ENCODE measurements at places on chromosomes 16 and 17.
A peak's percentile ranks its signal among the peaks of the same experiment; 100 is the strongest.

GRCh38 chr16:72099377-72099818 lies 5.8 kb downstream of the DHX38 start:
- DNase-seq, result no peak

DNA sequence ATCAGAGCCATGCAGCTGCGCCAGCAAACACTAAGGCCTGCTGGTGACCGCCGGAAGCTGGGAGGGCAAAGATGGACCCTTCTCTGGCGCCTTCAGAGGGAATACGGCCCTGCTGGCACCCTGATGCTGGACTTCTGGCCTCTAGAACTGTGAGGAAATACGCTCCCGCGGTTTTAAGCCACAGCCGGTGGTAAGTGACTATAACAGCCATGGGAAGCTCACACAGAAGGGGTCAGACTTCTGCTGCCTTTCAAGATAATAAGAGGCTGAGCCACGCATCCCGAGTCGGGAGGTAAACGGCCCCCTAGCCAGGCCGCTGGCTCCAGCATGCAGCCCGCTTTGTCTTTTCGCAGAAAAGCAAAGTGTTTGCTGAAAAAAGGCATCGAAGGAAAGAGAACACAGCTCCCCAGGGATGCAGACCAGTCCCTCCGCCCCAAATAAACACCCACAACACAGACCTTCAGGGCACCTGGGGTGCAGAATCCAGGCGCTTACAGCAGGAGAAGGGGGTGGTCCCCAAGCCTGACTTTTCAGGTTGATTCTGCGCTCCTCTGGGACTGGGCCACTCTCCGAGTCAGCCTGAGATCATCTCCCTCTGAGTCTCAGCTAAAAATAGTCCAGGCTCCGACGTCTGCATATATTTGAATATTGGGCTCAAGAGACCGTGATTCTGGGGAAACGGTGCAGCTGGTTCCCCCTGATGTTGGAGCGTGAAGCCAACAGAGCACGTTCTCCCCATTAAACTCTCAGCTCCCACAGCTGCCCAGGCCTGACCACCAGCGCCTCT lies 89.7 kb downstream of the MGAT5B start:
- DNase-seq, result no peak

DNA sequence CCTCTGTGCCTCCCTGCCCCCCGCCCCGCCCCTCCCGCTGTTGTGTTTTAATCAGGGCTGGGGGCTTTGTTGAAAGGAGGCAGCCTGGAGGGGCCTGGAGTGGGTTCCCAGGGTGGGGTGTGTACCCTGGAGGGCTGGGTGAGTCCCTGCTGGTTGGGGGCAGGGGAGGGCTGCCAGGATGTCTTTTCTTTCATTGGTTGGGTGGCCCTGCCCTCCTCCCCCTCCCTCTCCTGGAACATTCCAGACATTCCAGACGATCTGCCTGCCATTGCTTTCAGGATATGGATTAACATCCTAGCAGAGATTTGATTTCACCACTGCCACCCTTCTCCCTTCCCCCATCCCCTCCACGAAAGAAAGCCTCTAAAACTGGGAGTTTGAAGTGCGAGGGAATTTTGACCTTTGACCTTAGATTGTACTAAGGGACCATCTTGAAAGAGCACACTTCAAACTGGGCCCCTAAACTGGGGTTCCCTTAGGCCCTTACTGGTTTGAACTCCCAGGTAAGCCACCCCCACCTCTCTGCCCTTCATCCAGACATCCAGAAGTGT lies 25.3 kb downstream of the IGF2BP1 start:
- no peak for DNase-seq

DNA sequence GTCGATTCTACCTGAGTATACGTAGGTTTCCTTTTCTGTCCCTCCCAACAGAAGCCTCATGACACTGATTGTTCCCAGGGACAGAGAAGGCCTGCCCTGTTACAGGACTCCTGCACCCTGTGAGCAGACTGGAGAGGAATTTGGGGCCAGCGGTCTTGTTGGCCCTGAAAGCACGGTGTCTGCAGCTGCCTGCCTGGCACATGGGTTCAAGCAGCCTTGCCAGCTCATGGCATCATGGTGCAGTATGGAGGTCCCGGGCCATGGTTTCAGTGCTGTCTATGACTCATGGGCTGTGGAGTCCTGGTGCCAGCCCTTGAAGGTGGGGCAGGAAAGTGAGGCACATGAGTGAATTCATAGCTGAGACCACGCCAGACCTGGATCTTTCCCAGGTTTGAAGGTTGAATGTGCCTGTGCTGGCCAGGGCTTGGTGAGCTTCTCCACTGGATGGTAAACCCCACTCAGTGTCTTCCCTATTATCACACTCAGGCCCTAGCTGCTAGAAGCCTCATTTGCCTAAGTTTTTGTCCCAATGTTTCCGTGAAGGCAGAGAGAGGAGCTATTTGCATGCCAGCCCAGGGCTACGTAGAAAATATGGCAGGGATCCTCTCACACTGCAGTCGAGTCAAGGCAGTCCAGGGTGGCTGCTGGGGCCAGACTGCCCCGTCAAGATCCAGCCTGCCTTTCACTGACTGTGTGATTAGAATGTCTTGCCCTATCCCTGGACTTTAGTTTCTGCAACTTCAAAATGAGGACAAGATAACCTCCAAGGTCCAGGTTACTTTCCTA lies 277.2 kb upstream of the CCL2 start:
- no peak for DNase-seq

DNA sequence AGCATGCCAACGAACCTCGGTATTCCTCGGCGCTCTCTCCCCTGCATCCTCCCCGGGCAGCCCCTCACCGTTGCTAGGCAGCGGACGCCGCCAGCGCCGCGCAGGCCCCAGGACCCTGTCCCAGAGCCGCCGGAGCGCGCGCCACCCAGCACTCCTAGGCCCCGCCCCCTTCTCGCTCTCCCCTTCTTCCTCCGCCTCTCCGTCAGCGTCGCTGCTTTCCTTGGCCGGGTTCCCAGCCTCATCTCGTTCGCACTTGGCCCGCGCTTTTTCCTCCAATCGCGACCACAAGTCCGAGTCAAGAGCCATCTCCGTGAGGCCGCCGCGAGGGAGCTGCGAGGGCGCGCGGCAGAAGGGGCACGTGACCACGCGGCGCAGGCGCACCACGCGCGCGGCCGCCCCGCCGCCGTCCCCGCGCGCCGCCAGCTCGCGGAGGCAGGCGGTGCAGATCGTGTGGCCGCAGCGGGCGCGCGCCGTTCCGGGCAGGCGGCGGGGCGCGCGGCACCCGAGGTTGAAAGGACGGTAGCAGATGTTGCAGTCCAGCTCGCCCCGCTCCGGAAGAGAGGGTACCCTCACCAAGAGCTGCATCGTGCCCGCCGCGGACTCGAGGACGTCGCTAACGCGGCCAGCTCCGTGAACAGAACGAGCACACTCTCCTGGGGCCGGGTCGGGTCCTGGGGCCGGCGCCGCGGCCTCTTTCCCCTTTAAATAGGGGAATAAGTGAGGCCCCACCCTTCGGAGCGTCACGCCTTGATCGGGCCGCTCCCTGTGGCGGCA lies at the start of gene RNF227:
TSS of gene RNF227 (minus strand) at position 679 of the 774 bp plus-strand sequence. CDS start at position 585, 94 bp downstream.
- DNase-seq, result peak; percentile 69

GRCh38 chr17:6558276-6558675 lies 1.9 kb upstream of the PITPNM3 start:
- DNase-seq, result no peak

DNA sequence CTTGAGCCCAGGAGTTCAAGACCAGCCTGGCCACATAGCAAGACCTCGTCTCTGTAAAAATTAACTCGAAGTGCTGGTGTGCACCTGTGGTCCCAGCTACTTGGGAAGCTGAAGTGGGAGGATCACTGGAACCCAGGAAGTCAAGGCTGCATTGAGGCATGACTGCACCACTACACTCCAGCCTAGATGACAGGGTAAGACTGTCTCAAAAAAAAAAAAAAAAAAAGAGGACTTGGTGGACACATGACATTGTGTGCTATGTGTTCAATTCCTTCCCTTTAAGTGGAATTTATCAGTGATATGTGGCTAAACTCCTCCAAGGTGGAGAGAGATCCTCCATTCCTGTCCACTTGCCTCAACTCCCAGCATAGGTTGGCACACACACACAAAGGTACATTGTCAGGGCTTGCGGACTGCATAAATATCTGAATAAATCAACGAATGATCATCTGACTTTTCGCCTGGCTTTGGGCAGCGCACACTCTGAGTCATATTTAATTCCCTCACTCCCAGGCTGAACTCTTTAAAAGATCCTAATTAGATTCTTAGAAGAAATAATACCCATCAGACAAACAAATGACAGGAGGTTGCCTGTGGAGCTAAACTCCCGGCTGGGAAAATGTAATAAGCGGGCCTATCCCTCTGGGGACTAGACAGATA lies 25.0 kb upstream of the SYT17 start:
- DNase-seq, result no peak

DNA sequence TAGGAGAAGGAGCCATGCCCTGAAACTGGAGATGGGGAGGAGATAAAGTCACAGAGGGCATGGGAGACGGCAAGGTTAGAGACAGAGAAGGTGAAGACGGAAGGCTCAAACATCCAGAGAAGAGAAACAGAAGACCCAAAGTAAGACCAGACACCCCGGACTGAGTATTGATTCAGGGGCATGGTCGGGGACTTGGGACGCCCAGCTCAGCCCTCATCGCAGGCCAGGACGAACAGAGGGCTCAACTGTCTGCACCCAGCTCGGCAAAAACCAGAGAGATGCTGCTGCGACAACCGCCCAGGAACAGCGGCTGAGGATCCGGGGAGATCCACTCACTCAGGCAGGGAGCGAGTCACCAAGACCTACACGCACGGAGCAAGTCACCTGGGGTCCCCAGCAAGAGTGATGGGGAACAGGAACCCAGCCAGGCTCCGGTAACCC lies 999 bp downstream of the XYLT1 start:
- DNase-seq, result peak; percentile 11

GRCh38 chr17:37833237-37833859 lies 88.5 kb upstream of the HNF1B start:
- no peak for DNase-seq

GRCh38 chr17:10050597-10051101 lies 145.6 kb upstream of the RCVRN start:
- no peak for DNase-seq

- no peak for DNase-seq
Measured at GRCh38 chr16:86504315-86505184, 5.8 kb upstream of the FOXF1 start.

DNA sequence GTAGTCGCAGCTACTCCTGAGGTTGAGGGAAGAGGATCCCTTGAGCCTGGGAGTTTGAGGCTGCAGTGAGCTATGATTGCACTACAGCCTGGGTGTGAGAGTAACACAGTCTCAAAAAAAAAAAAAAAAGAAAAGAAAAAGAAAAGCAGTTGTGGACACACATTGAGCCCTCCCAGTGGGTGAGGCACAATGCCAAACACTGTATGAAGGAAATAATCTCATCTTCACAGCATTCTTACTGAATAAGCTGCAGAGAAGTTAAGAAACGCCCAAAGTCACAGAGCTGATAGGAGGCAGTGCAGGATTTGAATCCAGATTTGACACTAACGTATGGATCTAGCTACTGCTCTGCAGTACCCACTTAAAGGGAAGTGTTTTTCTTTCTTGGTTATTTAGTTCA lies 5.9 kb upstream of the LYZL6 start:
- no peak for DNase-seq

GRCh38 chr17:418421-418751 lies 65.8 kb upstream of the RPH3AL start:
- DNase-seq, result no peak

- no peak for DNase-seq
Measured at GRCh38 chr16:3444032-3444388, 530 bp downstream of the NAA60 start.

GRCh38 chr17:79834565-79835469 lies 4.4 kb downstream of the CBX4 start:
- DNase-seq, result no peak

DNA sequence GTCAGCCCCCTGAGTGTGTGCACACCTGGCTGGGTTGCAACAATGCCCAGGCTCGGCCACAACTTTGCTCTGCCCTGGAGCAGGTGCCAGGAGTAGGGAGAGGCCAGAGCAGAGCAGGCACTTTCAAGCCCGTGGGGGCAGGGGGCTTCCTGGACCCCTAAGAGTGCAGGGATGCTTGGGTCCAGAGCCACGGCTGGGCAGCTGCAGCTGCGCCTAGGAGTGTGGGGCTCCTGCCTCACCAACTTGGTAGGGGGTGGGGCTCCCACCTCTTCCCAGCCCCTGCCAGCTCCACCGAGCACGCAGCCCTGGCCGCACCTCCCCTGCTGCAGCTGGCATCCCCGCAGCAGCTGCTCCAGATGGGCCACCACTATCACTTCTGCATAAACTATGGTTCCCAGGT lies 7.8 kb downstream of the OR3A2 start:
- no peak for DNase-seq

GRCh38 chr17:929586-929985 lies 50.0 kb downstream of the NXN start:
- DNase-seq, result no peak

GRCh38 chr17:43014020-43014648 lies 7.5 kb downstream of the IFI35 start:
- DNase-seq, result no peak

- DNase-seq, result no peak
Measured at GRCh38 chr17:82435601-82436583, 14.7 kb downstream of the CYBC1 start.

DNA sequence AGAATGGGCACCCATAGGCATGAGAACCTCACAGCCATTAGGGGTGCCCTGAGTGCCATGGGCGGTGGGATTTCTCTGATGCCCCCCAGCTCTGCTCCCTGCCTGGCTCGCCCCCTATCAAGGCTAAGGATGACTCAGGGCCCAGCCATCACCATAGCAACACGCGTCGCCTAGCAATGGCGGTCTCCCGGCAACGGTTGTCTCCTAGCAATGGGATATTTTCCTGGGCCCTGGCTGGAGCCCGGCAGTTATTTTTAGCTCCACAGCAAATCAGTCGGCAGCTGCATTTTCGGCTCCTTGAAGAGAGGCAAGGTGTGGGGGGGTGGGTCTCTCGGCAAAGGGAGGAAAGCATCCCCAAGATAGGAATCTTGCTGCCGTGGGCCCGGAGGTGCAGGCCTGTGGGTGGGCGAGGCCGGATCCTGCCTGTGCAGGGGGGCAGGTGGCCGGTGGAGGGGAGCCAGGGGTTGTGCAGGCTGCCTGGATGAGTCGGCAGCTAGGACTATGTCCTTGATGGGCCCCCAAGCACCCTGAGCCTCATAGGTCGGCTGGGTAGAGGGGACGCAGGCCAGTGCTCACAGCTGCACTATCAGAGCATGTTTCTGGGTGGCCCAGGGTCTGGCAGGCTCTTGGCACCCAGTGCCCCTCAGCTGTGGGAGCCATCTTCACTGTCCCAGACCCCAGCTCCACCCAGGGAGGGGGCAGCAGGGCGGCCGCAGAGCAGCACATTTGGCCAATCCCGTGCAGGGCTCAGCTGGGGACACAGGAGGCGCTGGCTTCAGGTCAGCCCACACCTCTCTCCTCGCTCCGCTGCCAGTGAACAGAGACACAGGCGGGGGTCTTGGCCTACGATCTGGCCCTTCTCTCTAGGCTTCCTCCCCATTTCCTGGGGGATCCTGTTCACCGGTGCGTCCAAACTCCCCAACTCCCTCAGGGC lies 4.2 kb upstream of the FBXL16 start:
- no peak for DNase-seq

Data from activated T-helper 1 cell treated with Interleukin-2 at 50 U/mL for 16 hours (primary cell).